Stimulated activated CD4-positive, alpha-beta T cell treated with anti-CD3 and anti-CD28 coated beads, Interleukin-12 subunit alpha, Interleukin-12 subunit beta, amount 100 ng/mL, for 24 hours (primary cell): ENCODE measurements at places on chromosomes 1 and 21.

GRCh38 chr21:26800001-26800400, 45.2 kb downstream of the ADAMTS1 start:
- DNase-seq = no peak

GRCh38 chr1:46596036-46596435, 8.0 kb downstream of the MKNK1 start:
- DNase-seq = no peak

- no peak for DNase-seq
Observed at GRCh38 chr21:27219068-27219467, 252.2 kb upstream of the ADAMTS5 start.

GRCh38 chr1:160876311-160876710, 8.7 kb downstream of the ITLN1 start:
- no peak for DNase-seq

GRCh38 chr21:36099000-36099399, 29.2 kb downstream of the CBR1 start:
- DNase-seq = no peak

GRCh38 chr1:66439031-66439740, 94.8 kb upstream of the SGIP1 start:
- DNase-seq = no peak

- DNase-seq = no peak
Observed at GRCh38 chr1:228487336-228488124, at the start of gene RNF187. Gene RNF187 (plus strand): TSS chr1:228487382.

- DNase-seq = no peak
Observed at GRCh38 chr1:78420181-78420580, 70.6 kb upstream of the PTGFR start.

- no peak for DNase-seq
Observed at GRCh38 chr1:28159243-28159642, 17.2 kb downstream of the PTAFR start.
